GM13977 (cell line): ENCODE measurements at places on chromosomes 16 and 17.
A peak's percentile ranks its signal among the peaks of the same experiment; 100 is the strongest.

DNA sequence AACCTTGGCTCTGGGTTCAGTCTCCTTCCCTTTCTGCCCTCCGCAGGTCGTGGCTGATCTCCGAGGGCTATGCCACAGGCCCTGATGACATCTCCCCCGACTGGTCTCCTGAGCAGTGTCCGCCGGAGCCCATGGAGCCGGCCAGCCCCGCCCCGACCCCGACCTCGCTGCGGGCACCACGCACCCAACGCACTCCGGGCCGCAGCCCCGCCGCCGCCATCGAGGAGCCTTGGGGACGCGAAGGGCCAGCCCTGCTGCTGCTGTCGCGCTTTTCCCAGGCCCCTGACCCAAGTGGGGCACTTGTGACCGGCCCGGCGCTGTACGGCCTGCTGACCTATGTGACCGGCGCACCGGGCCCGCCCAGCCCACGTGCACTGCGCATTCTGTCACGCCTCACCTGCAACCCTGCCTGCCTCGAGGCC, 5.1 kb downstream of the ARMC5 start:
- DNase-seq, result no peak

DNA sequence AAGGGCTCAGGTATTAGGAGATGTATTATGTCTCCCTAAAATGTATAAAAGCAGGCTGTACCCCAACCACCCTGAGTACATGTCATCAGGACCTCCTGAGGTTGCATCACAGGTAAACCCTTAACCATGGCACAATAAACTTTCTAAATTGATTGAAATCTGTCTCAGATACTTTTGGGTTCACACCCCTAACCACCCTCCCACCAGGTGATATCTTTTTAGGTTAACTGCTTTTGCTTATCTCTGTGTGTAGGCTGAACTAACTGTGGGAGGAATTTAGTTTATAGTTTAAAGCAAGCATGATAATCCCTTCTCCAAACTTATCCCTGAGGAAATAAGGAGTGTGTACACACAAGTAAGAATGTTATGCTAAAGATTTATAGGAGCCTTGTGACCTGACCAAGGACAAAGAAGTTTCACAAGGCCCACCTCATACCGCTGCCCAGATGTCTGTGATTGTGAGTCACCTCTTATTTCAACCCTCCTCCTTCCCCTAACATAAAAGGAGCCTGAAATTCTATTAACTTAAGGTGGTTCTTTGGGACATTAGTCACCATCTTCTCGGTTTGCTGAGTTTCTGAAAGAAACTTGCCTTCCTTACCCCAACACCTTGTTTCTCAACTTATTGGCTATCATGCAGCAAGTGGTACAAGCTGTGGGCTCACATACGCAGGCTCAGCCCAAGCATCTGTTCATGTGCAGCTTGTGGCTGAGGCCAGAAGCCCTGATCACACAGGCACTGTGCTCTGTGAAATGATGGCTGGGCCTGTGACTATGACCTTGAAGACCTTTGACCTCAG, 11.3 kb downstream of the PRSS22 start:
- DNase-seq, result no peak

- DNase-seq, result no peak
These were observed 705.5 kb downstream of the CDH11 start for GRCh38 chr16:64416216-64417005.

- no peak for DNase-seq
These were observed 84.3 kb downstream of the PRKCA start for GRCh38 chr17:66386498-66387351.

GRCh38 chr17:76092526-76093413, 10.8 kb downstream of the EXOC7 start:
- no peak for DNase-seq

- DNase-seq, result no peak
These were observed 55.9 kb downstream of the MYOCD start for GRCh38 chr17:12721581-12721980.

GRCh38 chr16:89013692-89014402, 36.8 kb upstream of the CBFA2T3 start:
- no peak for DNase-seq

GRCh38 chr16:1333149-1333812, at the start of gene BAIAP3:
TSS of gene BAIAP3 (plus strand) at chr16:1333645. CDS start at chr16:1338550, 4,905 bp downstream.
- DNase-seq, result peak; percentile 87

DNA sequence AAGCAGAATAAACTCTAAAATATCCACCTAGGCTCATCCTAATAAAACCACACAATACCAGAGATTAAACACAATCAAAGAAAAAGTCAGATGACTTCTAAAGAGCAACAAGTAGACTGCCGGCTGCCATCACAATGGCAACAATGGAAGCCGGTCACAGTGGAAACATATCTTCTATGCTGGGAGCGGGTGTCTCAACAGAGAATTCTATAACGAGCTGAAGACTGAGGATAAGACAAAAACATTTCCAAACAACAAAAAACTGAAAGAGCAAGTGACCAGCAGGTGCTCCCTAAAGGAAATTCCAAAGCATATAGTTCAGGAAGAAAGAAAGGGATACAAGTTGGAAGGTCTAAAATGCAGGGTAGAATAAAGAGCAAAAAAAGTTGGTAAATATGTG, 8.9 kb downstream of the NSMCE1 start:
- DNase-seq, result no peak

GRCh38 chr17:45289301-45290268, 27.2 kb downstream of the MAP3K14 start:
- no peak for DNase-seq

GRCh38 chr16:50102051-50102746, 36.4 kb downstream of the HEATR3 start:
- peak; percentile 30 for DNase-seq

- no peak for DNase-seq
These were observed 43.7 kb upstream of the GOSR1 start for GRCh38 chr17:30433514-30433913.

GRCh38 chr16:5010576-5011329, 23.0 kb downstream of the NAGPA start:
- DNase-seq, result no peak

- DNase-seq, result no peak
These were observed 365.4 kb downstream of the XYLT1 start for GRCh38 chr16:17105239-17105797.

- no peak for DNase-seq
These were observed 11.2 kb downstream of the COL1A1 start for GRCh38 chr17:50190293-50190602.
